Adrenal gland (tissue), 19 donors: ENCODE measurements at places on chromosomes 4 and X. TPM values are rescaled to one million over a fixed set of nuclear protein-coding genes. Genes with fewer than 3 reads are reported as not detected.

The COPS4 gene
- polyA plus RNA-seq, result 18.4 TPM

The CXorf49 gene
- polyA plus RNA-seq, result not detected

The VEGFD gene
- polyA plus RNA-seq, result 9.2 TPM

The PROM1 gene
- polyA plus RNA-seq, result 0.27 TPM

The C4orf51 gene
- not detected for polyA plus RNA-seq

The HSFX4 gene
- not detected for polyA plus RNA-seq

The TCP11X2 gene
- not detected for polyA plus RNA-seq

The YY2 gene
- 1.7 TPM for polyA plus RNA-seq

The INTU gene
- 5.4 TPM for polyA plus RNA-seq

The FAM53A gene
- 2.2 TPM for polyA plus RNA-seq

The TBL1X gene
- polyA plus RNA-seq, result 20.4 TPM

The EREG gene
- polyA plus RNA-seq, result 0.08 TPM

The HAND2 gene
- polyA plus RNA-seq, result 56.1 TPM

The MAGEA10 gene
- polyA plus RNA-seq, result not detected

The OPRPN gene
- polyA plus RNA-seq, result not detected

The WDFY3 gene
- polyA plus RNA-seq, result 10.7 TPM

The HTR2C gene
- not detected for polyA plus RNA-seq

The VCX3A gene
- polyA plus RNA-seq, result not detected

The PPP1R2C gene
- polyA plus RNA-seq, result not detected

The SPRY1 gene
- polyA plus RNA-seq, result 35.4 TPM

The GATA1 gene
- polyA plus RNA-seq, result not detected

The ADAMTS3 gene
- polyA plus RNA-seq, result 1.0 TPM

The ANK2 gene
- 21.2 TPM for polyA plus RNA-seq

The CDKL5 gene
- 0.40 TPM for polyA plus RNA-seq

The GYPA gene
- not detected for polyA plus RNA-seq
